ENCODE measurements at places on chromosomes 16 and 17.

GRCh38 chr17:51180486-51180885, 14.3 kb downstream of the NME2 start:
- DNase-seq: no peak

- DNase-seq: no peak
Observed at GRCh38 chr17:45040459-45040858, 11.0 kb downstream of the DCAKD start.

GRCh38 chr17:69390795-69391501, 23.5 kb upstream of the MAP2K6 start:
- no peak for DNase-seq

GRCh38 chr17:50484386-50485155, 5.9 kb downstream of the RSAD1 start:
- no peak for DNase-seq

DNA sequence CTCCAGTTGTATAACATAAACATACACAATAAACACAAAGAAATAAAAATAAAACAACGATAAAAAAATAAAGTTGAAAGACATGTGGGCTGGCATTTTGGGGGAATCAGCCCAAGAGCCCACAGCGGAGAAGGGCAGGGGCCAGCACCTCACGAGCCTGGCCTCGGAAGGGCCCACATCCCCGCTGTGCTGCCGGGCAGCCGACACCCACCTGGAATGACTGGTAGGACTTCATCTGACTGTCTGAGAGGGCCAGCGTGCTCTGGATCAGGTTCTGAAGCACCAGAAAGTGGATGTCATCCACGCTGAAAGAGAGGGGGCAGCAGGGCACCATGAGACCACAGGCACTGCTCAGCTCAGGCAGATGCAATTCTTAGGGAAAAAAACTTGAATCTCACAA, 73.5 kb downstream of the GTF3C1 start:
- DNase-seq: no peak

- no peak for DNase-seq
Observed at GRCh38 chr16:71880176-71880575, 3.8 kb downstream of the ZNF821 start.

DNA sequence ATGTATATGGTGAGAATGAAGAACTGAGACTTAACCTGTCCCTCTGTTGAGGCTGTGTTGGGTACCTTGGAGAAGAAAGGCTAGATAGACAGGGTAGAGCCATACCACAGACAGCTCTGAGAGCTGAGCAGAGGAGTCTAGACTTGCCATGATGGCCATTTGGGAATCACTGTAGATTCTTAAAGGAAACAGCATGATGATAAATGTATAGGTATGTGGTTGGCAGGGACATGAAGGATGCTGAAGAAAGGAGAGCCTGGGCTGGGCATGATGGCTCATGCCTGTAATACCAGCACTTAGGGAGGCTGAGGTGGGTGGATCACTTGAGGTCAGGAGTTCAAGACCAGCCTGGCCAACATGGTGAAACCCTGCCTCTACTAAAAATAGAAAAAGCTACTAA, 114.4 kb upstream of the HAS3 start:
- DNase-seq: no peak

GRCh38 chr17:42895185-42895555, 5.4 kb upstream of the G6PC1 start:
- peak; percentile 83 for DNase-seq

- no peak for DNase-seq
Observed at GRCh38 chr17:13558588-13558987, 43.1 kb downstream of the HS3ST3A1 start.

DNA sequence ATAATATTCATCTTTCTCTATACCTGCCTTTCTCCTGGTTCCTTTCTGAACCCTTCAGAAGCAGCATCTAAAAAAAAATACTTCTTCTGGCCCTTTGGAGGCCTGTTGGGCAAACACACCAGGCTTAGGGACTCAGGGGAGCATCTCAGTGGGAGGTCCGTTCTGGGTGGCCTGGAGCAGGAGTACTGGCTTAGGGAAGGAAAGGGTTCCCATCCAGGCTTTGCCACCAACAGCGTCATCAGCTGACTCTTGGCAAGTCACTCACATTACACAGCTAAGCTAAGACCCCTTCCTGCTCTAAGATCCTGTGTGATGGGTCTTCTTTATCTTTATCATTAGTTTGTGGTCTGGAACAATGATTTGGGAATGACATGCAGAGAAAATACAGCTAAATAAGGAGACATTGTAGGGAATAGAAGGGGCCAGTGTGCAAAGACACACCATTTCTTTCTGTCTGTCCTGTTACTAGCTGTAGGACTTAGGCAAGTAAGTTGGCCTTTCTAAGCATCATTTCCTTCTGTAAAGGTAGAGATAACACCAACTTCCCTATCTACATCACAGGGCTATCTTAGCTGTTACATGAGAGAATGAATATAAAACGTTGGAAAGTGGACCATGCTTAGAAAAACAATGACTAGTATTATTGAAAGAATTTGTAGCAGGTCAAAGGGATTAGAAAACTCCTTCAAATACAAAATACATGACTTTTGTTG, 9.9 kb downstream of the PCTP start:
- no peak for DNase-seq

GRCh38 chr16:86638642-86639041, 60.3 kb downstream of the FOXL1 start:
- no peak for DNase-seq

- DNase-seq: no peak
Observed at GRCh38 chr16:54236773-54237172, 49.8 kb downstream of the IRX3 start.

DNA sequence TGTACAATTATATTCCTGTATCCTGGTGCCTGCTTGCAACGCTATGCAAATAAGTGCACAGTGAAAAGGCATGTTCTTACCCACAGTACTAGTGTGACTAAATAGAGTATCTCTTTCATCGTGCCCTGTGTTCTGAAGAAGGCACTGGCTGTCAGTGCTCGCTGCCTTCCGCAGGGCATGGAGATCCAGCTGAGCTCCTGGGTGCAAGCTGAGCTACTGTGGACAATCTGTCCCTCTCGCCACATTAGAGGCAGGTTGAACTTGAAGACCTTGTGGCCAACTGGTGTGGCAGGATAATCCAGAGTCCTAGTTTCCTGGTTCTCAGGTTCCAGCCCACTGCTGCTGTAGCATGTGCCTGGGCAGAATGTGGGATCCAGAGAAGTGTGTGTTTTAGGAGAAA, 1.9 kb upstream of the ST6GALNAC1 start:
- no peak for DNase-seq

DNA sequence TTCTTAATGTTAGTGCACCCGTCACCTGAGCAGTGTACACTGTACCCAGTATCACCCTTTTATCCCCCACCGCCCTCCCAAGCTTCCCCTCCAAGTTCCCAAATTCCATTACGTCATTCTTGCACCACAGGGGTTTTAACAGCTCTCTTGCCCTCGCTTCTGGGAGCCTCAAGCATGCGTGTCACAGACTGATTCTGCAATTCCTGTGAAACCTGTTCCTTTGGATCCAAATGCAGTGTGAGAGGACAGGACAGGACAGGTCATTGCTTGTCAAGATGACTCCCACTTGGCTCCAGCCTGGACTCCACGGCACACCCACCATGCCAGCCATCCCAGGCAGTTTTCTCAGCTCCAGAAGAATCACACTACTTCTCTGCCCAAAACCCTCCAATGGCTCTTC, 44.1 kb downstream of the CYB5D2 start:
- DNase-seq: no peak

DNA sequence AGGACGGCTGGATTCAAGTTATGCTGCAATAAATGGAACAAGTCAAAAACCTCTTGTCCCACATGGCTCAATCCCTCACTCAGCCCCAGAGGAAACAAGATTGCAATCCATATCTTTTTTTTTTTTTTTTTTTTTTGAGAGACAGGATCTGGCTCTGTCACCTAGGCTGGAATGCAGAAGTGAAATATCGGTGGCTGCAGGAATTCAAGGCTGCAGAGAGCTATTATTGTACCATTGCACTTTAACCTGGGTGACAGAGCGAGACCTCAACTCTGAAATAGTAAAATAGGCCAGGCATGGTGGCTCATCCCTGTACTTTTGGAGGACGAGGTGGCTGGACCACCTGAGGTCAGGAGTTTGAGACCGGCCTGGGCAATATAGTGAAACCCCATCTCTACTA, 2.7 kb upstream of the PDE6G start:
- no peak for DNase-seq

DNA sequence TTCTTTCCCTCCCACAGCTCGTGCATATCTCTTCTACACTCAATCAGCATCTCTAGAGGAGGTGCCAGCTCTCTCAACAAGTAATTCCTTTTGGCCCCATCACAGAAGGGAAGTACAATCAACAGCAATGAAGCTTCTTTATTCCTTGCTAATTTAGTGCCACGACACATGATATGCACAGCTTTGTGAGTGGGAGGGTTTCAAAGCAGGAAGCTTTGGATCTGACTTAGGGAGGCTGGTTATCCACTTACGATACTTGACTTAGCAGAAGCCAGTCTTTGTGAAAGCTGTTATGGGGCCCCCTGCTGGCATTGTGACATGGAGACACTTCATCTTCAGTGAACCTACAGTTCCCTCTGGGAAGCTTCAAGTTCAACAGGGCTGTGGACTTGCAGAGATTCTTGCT, 81.0 kb downstream of the TMEM100 start:
- DNase-seq: peak; percentile 4
